ENCODE measurements at places on chromosomes 3 and 15. TPM values are rescaled to one million over a fixed set of nuclear protein-coding genes. Genes with fewer than 3 reads are reported as not detected.

- no peak for DNase-seq
- no peak overlapping the region for H3K27ac ChIP-seq
- H3K27me3 ChIP-seq = no peaks in the 10 kb centered on the region
- H3K4me1 ChIP-seq = no peaks in the 10 kb centered on the region
- no peaks in the 10 kb centered on the region for H3K36me3 ChIP-seq
Observed at GRCh38 chr3:13638927-13639326, 90.0 kb downstream of the FBLN2 start.

Gene GOLGA8G
- polyA plus RNA-seq = not detected

- peak overlapping the region; percentile 11 for H3K4me3 ChIP-seq
- H3K27ac ChIP-seq = peak overlapping the region; percentile 84
- H3K27me3 ChIP-seq = no peaks in the 10 kb centered on the region
- no peak for DNase-seq
- H3K36me3 ChIP-seq = no peaks in the 10 kb centered on the region
Observed at GRCh38 chr3:50302095-50303012, 1.0 kb downstream of the HYAL1 start.

DNA sequence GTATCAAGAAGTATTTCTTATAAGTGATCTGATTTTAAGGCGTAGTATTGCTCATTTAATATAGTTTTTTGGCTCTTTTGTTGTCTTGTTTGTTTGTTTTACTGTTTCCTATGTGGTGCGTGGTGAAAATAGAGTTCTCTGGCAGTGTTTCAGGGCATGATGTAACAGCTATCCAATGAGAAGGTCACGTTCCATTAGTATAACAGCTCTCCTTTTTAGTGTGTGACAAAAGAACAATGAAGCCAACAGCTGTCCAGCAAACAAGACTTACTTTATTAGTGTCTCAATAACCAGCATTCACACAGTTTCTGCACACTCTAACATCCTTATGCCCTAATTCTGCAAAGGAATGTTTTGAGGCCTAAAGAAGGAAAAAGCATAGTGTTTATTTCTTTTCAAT is 127.9 kb downstream of the SLC25A26 start:
- H3K27me3 ChIP-seq = no peaks in the 10 kb centered on the region
- no peak for DNase-seq
- peaks cover 1% of the 10 kb centered on the region for H3K36me3 ChIP-seq
- H3K4me3 ChIP-seq = no peak overlapping the region

Gene HACD2
- 17.1 TPM for polyA plus RNA-seq

Measured in lung (tissue), 17 donors.